ENCODE measurements at places on chromosomes 7 and 10. TPM values are rescaled to one million over a fixed set of nuclear protein-coding genes. Genes with fewer than 3 reads are reported as not detected.

Gene BLNK
- not detected for total RNA-seq

Gene HOXA3
- total RNA-seq: 3.5 TPM

Gene CDNF
- total RNA-seq: 1.2 TPM

Gene GJD4
- not detected for total RNA-seq

Gene ZNF398
- 11.2 TPM for total RNA-seq

Gene ZWINT
- 2.7 TPM for total RNA-seq

Gene POMZP3
- 7.7 TPM for total RNA-seq

Gene GIMAP8
- total RNA-seq: 0.09 TPM

Gene SLC18A2
- total RNA-seq: under 0.01 TPM

Gene METTL2B
- total RNA-seq: 13.5 TPM

Gene AGFG2
- total RNA-seq: 19.3 TPM

DNA sequence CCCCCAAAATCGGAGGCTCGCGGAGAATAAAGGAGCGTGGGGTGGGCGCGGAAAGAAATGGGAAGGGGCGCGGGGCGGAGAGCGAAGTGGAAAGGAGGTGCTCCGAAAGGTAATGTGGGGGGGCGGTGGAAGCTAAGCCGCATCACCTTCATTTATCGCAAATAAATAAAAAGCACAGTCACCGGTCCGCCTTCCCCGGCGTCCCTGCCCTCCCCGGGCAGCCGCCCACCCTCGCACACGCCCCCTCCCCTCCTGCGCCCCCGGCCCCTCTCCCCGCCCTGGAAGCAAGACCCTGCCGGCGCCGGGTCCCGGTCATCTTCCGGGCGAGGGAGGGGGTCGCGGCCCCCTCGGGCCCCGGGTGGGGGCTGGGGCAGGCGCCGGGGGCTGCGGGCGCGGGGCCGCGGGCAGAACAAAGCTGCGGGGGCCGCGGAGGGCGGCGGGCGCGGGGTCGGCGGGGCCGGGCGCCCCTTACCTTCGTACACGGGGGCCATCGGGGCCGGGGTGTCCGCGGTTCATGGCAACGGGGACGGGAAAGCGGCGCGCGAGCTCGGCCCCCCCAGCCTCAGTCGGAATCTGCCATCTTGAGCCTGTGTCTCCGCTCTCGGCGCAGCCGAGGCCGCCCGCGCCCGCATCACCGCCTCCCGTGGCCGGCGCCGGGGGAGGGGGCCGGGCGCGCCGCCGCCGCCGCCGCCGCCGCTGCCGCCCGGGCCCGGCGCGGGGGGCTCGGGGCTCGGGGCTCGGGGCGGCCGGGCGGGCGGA is 486 bp downstream of the HIPK2 start:
- DNase-seq: no peak

GRCh38 chr7:137818036-137818435 is 28.7 kb downstream of the DGKI start:
- DNase-seq: peak; percentile 19

DNA sequence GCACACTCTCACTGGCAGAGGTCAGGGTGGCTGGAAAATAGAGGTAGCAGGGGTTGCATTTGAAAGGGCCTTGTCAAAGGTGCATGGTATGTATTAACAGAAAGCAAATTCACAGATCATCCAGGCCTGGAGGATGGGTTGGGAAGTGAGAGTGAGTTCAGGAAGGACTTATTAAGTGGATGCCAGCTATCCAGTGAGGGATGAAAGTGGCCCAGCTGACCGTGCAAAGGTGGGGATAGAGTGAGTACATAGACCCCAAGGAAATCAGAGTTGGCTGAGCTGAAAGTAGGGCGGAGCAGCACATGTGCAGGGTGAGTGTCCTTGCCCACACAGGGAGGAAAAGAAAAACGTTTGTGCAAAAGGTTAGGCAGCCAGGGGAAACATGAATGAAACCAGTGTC is 58.1 kb downstream of the HECW1 start:
- DNase-seq: no peak

DNA sequence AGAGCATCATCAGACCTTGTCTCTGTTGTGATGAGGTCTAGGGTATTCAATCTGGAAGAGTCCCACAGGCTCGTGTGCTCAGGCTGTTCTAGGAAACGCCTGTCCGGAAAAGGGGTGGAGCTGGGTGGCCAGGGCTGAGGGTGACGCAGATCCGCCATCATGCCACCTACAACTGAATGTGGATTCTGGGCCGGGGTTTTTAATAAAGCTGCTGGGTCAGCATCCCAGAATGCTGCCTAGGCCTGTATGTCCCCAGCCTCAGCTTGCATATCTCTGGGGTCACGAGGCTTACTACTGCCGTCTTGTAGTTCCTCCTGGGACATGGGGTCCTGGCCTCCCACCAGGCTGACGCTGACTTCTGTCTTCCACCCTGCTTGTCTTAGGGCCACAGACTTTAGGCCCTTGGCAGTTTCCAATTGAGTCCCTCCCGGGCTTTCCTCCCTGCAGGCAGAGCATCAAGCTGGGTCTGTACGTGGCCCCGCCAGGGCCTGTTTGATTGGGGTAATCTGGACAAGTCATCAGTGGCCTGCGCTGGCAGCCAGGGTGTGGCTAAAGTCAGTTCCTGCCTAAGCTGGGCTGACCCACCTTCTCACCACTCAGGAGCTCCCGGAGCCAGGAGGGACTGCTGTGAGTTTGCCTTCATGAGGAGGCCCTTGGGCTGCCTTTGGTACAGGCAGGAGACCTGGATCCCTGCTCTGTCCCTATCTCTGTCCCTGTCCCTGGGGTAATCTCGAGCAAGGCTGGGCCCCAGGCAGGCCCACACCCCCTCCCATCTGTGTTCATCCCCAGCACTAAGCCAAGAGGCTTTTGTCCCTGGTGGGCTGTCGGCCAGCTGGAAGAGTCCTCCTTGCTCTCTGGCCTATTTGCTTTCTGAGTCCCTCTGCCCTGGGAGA is 79.9 kb downstream of the ZMIZ1 start:
- peak; percentile 69 for DNase-seq

DNA sequence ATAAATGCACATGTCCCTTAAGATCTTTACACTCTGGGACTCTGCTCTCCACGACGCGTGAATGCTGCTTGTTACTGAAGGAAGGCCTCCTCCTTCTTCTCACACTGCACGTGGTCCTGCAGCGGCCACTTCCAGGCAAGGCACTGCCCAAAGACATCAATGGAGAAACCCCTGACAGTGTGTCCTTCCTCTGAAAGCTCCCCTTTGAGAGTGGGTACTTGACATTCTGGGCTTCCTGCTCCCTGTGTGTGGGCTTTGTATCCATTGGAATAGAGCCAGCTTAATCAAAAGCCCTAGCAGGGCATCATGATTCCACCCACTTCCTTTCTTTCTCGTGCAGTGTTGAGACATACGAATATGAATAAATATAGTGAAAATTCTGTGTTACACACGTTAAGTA is 69.7 kb upstream of the STK17A start:
- no peak for DNase-seq

GRCh38 chr7:150867605-150868004 is 15.3 kb downstream of the AOC1 start:
- DNase-seq: no peak

- DNase-seq: peak; percentile 91
These were observed 90.8 kb downstream of the CHN2 start for GRCh38 chr7:29285444-29285793.

- peak; percentile 90 for DNase-seq
These were observed 1.5 kb upstream of the KCTD7 start for GRCh38 chr7:66627151-66627681.

- DNase-seq: no peak
These were observed 26.1 kb downstream of the PRSS58 start for GRCh38 chr7:142231716-142232115.

DNA sequence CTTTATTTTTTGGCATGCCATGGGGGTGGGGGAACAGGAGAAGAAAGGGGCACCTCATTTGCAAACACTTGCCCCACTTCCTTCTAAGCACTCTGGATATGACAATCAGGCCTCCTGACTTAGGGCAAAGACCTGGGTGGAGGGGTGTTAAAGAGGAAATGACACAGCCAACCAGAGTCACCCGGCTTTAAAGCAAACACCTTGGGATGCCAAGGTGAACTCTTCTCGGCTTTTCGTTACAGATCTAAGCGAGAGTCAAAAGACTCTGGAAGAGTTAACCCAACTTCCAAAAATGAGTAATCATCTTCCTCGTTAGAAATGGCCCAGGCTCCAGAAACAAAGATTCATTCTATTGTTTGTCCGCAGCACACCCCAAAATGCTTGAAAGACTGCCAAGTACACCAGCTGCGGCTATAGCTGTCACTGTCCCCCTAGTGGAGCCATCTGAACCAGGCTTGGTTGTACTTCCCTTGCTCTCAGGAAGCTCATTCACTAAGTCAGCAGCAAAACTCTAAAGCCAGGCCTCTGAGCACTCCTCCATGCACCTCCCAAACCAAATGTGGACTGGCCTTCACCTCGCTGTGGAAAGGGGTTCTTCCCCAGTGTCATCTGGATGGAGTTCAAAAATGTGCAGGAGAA is 24.8 kb downstream of the FAM53B start:
- DNase-seq: peak; percentile 63

DNA sequence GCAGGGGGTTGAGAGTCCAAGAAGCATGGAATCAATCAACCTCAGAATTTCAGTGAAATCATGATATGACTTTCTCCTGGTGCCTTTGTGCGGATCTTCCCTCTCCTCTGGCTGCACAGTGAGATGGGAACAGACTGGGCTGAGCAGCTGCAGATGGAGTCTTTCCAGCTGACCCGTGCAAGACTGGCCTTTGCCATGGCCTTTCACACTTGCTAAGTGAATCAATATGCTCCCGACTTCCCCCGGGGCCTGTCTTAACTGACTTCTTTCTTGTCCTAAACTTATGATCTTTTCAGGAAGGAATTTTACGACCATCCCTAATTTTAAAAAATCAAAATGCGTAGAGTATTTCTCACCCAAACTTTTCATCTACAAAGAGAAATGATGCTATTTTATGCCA is 469.9 kb downstream of the GALNT17 start:
- no peak for DNase-seq

DNA sequence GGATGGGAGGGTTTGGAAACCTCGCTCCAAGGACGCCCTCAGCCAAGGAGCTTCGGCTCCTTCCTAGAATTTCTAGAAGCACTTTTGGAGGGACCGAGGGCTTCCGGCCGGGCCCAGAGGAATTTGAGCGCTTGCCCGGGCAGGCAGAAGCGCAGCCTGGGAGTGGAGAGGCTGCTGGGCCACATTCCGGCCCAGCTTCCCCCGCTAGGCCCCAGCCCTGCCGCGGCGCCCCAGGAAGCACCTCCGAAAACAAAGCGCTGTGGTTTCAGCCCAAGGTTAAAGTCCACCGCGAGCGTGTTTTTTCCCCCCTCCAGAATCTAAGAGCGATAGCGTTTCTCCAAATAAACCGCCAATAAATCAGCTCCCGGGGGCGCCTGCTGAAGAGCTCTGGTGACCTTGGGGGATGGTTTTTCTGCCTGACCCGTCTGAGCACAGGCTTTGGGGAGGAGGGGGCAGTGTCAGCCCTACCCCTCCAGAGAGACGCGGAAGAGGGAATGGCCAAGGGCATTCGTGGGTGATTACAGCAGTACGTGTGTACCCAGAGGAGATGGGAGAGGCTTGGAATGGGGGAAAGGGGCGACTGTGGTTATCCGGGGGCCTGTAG is 5.7 kb upstream of the TNRC18 start:
- peak; percentile 37 for DNase-seq

DNA sequence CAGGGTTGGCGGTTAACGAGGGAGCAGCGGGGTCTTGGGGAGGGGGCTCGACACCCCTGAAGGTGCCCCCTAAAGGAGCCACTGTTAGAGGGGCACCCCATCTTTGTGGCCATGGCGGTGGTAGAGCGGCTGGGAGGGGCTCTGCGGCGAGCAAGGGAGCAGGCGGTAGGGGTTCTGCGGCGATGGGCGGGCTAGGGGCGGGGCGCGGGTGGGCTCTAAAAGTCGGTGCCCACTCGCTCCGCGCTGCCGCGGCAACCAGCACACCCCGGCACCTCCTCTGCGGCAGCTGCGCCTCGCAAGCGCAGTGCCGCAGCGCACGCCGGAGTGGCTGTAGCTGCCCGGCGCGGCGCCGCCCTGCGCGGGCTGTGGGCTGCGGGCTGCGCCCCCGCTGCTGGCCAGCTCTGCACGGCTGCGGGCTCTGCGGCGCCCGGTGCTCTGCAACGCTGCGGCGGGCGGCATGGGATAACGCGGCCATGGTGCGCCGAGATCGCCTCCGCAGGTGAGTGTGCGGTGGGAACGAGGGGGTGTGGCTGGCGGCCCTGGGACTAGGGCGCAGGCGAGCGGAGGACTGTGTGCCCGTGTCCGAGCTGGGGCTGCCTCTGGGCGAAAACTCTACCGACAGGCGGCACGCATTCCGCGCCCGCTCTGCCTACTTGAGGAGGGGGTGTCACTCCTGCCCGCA is at the start of gene MEST:
Gene MEST, plus strand, starts transcription at position 245 of the 682 bp plus-strand sequence. Its CDS starts 229 bp downstream, at position 474.
- peak; percentile 14 for DNase-seq

DNA sequence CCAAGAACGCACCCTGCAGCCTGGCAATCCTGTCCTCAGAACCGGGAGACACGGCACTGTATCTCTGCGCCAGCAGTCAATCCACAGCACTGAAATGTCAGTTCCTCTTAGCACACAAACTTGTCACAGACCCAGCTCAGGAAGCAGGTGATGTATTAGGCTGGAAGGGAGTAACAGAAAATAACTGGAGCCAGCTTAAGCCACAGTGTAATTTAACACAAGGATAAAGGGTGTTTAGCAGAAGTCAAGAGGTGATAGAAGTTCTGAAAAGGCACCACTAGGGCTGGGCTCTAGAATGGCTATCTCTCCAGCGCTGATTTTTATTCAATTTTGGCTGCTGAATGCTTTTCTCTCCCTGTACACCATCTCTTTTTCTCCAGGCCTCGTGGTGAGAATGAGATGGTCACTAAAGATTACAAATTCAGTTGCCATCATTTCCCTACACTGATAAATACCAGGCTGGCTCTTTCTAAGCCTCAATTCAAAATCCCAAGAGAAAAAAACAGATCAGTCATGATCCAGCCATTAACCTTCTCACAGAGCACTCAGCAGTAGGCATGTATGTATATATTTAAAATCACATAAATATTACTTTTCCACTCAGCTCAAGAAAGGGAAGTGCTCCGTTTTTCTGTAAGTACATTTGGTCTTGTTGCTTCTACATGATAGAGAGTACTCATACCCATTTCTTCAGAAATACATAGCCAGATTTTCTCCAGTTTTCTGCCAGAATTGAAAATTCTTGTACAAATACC is 102.7 kb upstream of the PRSS1 start:
- DNase-seq: no peak

- peak; percentile 84 for DNase-seq
These were observed 174.4 kb downstream of the ST7 start for GRCh38 chr7:117127585-117128168.

DNA sequence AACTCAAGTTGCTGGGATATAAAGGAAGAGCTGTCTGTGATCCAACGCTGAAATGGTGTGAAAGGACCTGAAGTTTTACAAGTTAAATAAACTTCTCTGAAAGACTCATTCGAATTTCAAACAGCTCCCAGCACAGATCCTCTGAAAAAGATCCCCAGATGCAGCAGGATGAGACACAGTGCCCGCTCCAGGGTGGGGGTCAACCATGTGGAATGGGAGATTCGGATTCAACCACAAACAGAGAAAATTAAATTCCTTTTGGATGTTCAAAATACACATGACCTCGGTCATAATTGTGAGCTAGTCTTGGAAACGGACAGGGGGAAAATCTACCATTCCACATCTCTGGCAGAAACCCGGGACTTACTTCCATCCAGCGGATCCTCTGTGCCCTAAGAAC is 119.6 kb downstream of the PRKAG2 start:
- DNase-seq: peak; percentile 36

- DNase-seq: no peak
These were observed 35.3 kb downstream of the CAPZA2 start for GRCh38 chr7:116897661-116898060.

All from fibroblast of the aortic adventitia (primary cell).